ENCODE measurements at places on chromosomes 13 and 19.

GRCh38 chr19:28691683-28692082, 521.3 kb downstream of the UQCRFS1 start:
- DNase-seq: no peak

GRCh38 chr13:98743377-98743776, 9.1 kb downstream of the SLC15A1 start:
- DNase-seq: no peak

- no peak for DNase-seq
Measured at GRCh38 chr13:26074706-26075105, 22.9 kb upstream of the SHISA2 start.

GRCh38 chr19:48283908-48284307, 14.0 kb downstream of the ZNF114 start:
- no peak for DNase-seq

DNA sequence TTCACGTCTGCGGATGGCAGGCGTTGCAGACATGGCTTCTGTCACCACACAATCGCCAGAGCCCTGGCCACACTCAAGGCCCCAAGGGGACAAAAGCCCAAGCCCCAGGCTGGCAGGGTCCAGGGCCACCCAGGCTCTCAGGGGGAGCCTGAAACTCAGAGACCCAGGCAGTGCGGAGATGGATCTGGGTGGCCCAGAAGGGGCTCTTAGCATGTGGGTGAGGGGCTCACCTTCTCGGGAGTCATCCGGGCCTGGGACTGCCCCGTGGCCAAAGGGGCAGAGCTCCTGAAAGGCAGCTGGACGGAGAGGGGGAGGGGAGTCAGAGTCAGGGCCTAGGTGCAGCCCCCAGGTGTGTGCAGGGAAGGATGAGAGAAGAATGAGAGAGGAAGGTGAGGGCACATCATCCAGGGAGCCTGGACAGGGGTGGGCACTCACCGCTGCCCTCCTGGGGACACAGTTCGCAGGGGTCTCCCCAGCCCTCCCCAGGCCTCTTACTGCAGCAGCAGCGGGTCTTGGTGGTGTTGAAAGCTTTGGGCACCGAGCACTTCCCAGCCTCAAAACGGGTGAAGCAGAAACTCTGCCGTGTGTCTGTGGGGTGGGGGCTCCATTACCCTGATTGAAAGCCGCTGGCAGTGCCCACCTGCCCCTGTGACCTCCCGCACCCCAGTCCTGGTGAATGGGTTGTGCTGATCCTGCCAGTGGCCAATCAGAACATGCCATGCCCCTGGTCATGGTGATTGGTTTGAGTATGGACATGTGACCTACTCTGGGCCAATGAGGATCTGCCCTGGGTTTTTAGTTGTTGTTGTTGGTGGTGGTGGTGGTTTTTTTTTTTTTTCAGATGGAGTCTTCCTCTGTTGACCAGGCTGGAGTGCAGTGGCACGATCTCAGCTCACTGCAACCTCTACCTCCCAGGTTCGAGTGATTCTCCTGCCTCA, 37.4 kb downstream of the CCL25 start:
- DNase-seq: no peak

GRCh38 chr13:26663791-26664190, 96.8 kb downstream of the GPR12 start:
- no peak for DNase-seq

- no peak for DNase-seq
Measured at GRCh38 chr19:32421589-32422361, 16.2 kb downstream of the DPY19L3 start.

DNA sequence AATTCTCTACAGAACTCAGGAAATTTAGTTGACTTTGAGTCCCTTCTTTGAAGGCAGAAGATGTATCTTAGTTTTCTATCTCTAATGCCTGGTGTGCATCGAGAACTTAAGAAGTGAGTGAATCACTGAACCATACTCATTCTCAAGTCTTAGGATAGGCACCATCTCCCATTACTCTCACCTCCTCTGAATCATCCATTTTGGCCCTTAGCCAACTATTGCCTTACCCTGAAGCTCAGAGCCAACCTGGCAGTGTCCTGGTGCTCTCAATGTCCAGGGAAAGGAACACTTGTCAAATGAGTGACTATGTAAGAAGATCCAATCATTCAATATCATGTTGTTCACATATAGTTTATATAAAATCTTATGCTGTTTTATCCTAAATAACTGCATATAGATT, 146.6 kb downstream of the RGCC start:
- no peak for DNase-seq

- no peak for DNase-seq
Measured at GRCh38 chr13:102261316-102261715, 140.5 kb downstream of the FGF14 start.

GRCh38 chr13:109412283-109412901, 374.0 kb downstream of the IRS2 start:
- no peak for DNase-seq

- no peak for DNase-seq
Measured at GRCh38 chr13:61128850-61129645, 286.6 kb downstream of the PCDH20 start.

GRCh38 chr19:58154287-58154678, 3.7 kb upstream of the ZNF329 start:
- no peak for DNase-seq

- no peak for DNase-seq
Measured at GRCh38 chr13:113121183-113121927, 1.2 kb upstream of the F10 start.

DNA sequence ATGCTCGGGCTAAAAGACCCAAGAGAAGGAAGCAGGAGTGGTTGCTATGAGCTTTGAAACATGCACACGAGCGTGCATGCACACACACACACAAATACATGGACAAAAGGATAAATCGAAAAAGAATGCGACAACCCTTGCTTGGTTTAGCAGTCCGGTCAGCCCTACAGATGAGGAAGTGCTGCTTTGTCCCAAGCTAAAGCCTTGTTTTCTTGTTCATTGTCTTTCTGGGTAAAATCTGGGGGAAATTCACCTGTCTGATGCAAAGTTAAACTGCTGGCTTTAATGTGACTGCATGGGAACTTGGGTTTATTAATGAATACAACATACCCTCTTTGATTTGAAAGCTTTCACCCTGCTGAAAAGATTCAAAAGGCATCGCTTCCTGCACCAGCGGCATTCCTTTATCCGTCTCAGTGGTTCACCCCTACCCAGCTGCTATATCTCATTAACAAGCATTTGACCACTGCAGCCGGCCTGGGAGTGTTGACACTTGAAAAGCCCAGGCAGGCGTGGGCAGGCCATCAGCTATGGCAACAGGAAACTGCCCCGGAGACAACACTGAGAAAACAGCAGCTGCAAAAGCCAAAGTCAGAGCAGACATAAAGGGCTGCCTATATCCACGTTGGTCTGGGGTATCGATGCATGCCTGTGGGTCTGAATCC, 301.7 kb downstream of the NDFIP2 start:
- no peak for DNase-seq

DNA sequence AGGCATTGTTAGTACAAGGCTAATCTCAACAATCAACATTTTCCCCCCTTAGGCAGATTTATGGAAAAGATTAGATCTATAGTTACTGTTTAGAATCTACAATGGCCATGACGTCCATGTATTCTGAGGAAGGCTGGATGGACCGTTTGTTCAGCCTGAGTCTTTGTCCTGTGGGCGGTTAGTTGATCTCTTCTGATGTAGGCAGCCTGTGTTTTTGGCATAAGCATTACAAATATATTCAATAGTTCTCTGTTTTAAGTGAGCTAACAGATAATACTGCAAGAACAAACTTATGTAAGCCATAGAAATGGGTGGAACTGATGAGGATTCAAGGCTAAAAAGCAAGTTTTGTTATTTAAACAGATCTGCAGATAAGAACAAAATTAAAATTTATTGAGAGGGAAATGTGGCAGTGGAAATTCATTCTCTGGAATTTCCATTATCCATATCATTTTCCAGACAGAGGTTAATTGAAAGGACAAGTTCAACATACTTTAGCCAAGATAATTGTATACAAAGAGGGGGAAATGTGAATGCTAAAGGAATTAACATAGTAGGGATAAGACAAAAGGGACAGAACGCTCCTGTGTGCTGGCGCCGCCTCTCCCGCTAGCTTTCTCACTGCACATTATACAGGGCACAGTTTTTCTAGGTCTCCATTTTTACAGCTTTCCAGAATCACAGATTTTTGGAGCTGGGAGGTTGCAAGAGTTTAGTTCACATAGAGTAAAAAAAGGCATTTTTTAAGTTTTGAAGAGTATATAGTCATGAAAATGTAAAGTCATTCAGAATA, 48.6 kb downstream of the FAM124A start:
- DNase-seq: no peak

GRCh38 chr13:101434486-101434885, 18.0 kb upstream of the ITGBL1 start:
- DNase-seq: no peak

DNA sequence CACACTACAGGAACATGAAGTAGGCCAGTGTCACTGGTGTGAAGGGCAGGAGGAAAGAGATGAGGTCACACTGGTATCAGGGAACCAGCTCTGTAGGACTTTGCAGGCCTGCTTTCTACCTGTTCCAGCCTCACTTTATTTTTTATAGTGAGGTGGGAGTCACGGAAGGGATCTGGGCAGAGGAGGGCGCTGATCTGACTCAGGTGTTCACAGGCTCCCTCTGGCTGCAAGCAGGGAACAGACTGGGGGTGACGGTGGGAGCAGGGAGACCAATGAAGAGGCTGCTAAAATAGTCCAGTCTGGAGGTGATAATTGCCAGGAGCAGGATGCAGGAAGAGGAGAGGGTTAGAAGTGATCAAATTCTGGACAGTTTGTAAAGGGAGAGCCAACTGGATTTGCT, 2.8 kb downstream of the THAP8 start:
- no peak for DNase-seq

DNA sequence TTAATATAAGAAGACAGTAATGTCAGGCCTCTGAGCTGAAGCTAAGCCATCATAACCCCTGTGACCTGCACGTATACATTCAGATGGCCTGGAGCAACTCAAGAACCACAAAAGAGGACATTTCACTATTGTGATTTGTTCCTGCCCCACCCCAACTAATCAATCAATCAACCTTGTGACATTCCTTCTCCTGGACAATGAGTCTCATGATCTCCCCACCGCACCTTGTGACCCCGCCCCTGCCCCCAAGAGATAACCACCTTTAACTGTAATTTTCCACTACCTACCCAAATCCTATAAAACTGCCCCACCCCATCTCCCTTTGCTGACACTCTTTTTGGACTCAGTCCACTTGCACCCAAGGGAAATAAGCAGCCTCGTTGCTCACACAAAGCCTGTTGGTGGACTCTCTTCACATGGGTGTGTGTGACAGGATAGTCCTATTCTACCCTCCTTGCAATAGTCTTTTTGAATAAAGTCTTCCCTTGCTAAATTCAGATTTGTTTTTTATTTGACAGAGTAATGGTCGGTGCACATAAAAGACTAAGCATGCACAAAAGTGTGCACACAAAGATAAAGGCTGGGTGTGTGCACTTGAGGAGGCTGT, 14.0 kb downstream of the CD70 start:
- no peak for DNase-seq

GRCh38 chr19:57620673-57621348, 6.8 kb downstream of the ZNF134 start:
- DNase-seq: no peak

DNA sequence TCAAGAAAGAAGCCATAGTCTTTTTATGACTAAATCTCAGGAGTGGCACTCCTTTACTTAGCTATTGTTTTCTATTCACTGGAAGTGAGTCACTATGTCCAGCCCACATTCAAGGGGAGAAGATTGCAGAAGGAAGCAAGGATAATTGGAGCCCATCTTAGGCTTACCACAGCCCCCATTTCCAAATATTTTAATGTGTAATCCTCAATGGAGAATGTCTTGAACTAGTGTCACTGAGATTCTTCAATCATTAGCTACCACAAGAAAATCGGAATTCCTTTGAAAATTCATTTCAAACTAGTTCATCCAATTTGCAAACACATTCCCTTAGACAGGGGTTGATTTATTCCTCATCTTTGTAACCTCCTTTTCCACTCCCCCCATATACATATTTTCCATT, 84.7 kb downstream of the DLEU7 start:
- DNase-seq: no peak

DNA sequence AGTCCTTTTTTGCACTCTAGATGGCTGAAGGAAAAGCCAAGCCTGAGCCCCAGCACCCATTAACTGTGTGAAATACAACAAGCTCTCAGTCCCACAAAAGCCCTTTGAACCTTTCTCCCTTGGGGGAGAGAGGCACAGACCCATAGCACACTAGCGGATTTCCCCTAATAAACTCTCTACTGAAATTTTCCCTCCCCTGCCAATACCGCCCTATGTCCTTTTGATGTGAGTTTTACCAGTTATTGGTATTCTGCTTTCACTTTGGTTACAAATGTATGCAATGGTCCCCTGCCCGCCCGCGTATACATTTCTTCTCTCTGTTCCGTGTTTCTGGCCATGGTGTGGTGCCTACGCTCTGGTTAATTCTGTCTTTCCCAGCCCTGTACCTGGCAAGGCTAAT, 54.0 kb upstream of the MYO16 start:
- no peak for DNase-seq

DNA sequence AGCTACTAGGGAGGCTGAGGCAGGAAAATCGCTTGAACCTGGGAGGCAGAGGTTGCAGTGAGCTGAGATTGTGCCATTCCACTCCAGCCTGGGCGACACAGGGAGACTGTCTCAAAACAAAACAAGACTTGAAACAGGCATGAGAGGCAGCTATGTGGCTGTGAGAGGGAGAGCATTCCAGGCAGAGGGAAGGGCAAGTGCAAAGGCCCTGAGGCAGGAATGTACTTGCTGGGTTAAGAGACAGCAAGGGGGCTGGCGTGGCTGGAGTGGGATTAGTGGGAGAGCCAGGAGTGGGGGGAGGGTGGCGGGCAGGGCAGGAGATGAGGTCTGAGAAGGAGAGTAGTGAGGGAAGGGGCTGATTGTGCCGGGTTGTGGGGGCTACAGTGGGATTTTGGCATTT, 21.3 kb downstream of the EXOC3L2 start:
- DNase-seq: no peak

DNA sequence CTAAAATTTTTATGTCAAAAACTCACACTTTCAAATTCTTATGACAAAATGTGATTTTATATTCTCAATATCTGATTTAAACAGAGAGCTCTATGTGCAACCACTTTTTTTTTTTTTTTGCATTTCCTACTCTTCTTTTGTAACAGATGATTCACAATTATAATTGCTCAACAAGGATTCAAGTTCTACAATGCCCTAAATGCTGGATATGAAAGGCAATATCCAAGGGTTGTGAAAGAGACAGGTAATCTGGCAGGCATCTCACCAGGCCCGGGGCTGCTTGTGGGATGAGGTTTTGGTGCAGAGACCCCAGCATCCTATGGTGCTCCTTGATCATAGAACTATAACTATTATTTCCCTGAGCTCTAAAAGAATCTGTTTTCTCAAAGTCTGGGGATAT, 363.6 kb upstream of the NBEA start:
- no peak for DNase-seq

DNA sequence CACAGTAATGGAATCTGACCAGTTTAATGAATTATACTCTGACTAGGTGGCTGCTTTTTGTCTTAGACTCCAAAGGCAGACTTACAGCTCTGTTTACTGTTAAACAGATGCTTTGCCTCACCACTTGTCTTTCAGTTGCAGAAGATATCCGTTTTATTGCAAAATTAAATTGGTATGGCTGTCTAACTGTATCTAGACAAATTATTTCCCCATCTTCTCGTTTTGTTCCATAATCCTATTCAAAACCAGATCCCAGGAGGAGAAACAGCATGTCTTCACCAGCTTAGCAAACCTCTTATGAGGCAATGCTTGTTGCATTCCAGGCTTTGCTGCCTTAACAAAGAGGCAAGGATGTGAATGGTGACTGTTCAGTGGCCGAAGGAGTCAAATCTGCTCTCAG, 215.6 kb downstream of the TDRD3 start:
- no peak for DNase-seq

- DNase-seq: no peak
Measured at GRCh38 chr19:35027851-35028599, 2.2 kb upstream of the SCN1B start.

GRCh38 chr13:102845289-102845629, 573 bp upstream of the ERCC5 start:
- DNase-seq: no peak

Measured in stimulated activated CD8-positive, alpha-beta memory T cell treated with anti-CD3 and anti-CD28 coated beads, Interleukin-12 subunit alpha, Interleukin-12 subunit beta, amount 100 ng/mL, for 1 hour (primary cell).